Osteoblast (primary cell): ENCODE measurements at places on chromosomes 3 and 15. TPM values are rescaled to one million over a fixed set of nuclear protein-coding genes. Genes with fewer than 3 reads are reported as not detected.

DNA sequence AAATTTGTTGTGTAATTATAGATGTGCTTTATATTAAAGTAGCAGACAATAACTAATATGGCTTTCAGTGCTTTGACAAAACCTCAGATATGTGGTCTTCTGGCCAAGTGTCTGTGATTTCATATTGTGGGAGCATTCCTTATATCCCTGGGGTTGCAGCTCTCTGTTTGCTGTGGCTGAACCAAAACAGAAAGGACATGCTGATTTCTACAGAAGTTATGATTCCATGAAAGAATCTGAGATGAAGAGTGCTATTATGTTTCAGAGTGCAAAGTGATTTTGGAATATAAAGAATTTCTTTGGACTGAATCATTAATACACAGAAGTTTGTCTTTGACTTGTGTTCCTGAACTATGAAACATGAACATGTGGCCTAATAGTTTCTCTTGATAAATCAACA is 36.5 kb downstream of the CDV3 start:
- no peak for DNase-seq

- DNase-seq, result no peak
These were observed 35.8 kb downstream of the MYH15 start for GRCh38 chr3:108474581-108474980.

DNA sequence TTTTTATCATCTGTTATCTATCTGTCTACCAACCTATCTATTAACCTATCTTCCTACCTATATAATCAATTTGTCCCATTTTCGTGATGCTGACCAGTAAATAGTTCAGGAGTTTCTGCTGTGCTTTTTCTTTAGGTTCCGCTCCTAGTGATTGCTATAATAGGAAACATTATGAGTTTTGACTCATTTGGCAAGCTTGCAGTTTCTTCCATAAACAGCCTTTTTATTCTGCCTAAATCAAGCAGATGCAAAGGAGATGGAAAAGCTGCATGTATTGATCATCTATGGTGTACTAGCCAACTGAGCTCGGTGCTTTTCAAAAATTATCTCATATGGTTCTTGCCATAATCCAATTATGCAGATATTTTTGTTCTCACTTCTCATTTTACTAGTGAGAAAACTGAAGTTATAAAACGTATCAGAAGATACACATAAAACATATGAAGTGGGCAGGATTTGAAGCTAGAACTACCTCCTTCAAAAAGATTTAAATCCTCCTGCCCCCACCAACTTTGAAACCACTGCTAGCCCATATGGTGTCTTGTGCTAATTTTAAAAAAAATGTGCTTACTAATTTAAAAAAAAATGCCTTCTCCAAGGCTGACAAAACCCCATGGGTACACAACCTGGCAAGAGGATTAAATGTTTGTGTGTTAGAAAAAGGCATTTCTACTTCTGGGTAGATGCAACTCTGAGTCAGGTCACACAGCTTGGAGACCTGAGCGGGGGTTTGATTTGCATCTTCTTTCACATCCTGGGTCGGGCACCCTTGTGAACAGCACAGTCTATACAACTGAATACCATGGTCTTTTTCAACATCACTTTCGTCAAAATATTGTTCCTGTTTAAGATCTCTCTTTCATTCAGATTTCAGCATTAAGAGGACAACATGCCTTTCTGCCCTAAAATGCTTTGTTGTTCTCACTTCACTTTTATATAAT is 267.0 kb downstream of the CHL1 start:
- no peak for DNase-seq

DNA sequence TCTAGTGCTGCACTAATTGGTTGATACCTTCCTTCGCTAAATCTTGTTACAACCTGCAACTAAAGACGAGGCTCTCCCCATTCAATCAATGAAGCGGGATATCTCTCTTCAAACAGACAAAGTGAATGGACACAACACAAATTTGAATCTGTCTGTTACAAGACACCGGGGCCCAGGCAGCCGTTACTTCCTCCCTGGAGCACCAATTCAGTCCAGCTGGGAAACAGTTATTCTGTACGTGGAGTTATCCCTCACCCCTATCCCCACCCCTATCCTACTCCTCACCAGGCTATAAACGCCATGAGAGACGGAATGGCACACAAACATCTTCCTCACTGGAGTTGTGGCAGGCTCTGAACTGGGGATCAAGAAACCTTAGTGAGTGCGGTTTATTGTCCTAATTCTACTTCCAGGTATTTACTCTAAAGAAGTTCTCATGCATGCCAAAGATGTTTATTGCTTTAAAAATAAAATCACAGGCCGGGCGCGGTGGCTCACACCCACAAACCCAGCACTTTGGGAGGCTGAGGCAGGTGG is 181.8 kb downstream of the FOXP1 start:
- no peak for DNase-seq

- DNase-seq, result no peak
These were observed 21.1 kb downstream of the CCPG1 start for GRCh38 chr15:55387027-55387426.

- DNase-seq, result peak; percentile 14
These were observed 111.4 kb downstream of the DLG1 start for GRCh38 chr3:197186887-197187588.

Gene RTF1
- total RNA-seq, result 26.1 and 29.2 TPM in 2 replicates
